Cardiac muscle cell (in vitro differentiated cells and primary cell): ENCODE measurements at places on chromosomes 1 and 21.

DNA sequence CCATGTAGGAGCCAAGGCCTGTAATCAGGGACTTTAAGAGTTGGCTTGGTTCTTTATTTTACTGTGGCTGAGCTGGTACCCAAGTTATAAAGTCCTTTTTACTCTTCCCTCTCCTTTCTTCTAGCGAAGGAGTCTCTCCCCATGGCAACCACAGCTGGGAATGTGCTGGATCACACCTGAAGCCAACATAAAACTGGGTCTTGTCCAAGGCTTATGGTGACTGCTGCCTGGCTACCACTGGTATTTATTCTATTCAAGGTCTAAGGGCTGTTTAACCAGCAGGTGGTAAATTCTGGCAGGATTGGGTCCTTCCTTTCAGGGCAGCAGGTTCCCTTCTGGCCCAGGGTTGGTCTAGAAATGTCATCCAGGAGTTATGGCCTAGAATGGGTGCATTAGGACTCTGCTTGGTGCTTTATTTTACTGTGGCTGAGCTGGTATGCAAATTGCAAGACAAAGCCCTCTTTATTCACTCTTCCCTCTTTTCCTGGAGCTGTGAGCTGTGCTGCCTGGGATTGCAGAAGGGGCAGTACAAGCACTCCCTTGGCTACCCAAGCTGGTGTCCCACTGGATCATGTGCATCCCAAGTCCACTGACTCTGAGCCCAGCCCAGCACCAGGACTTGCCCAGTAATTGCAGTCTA, 26.6 kb downstream of the SLC22A15 start:
- DNase-seq: no peak

- DNase-seq: no peak
Measured at GRCh38 chr1:3986686-3987218, 86.7 kb upstream of the C1orf174 start.

DNA sequence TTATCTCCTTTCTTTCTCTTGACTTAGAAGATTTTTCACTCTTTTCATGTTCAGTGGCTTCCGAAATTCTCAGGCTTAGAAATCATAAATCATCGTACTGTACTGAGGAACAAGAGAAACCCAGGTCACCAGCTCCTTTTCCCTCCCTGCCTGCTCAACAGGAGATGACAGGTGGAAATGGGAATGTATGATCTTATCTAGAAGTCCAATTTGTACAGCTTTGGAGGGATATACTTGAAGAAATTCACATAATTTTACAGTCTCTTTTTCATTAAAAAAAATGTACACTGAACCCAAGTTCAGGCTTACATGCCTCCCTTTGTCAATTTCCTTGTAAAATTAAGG, 11.7 kb downstream of the EVA1C start:
- DNase-seq: no peak

DNA sequence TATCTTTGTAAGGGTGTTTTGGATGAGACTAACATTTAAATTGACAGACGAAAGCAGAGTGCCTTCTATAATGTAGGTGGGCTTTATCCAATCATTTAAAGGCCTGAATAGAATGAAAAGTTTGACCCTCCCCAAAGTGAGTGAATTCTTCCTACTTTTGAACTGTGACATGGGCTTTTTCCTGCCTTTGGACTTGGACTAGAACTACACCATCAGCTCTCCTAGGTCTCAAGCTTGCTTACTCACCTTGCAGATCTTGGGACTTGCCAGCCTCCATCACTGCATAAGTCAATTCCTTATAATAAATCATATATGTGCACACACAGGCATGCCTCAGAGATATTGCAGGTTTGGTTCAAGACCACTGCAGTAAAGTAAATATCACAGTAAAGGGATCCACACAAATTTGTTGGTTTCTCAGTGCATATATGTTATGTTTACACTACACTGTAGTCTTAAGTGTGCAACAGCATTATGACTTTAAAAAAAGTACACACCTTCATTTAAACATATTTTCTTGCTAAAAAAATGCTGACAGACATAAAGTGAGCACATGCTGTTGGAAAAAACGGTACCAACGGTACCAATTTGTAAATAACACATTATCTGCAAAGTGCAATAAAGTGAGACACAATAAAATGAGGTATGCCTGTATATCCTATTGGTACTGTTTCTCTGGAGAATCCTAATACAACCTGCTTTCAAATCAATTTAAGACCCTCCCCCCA, 51.6 kb upstream of the ATF3 start:
- no peak for DNase-seq

GRCh38 chr1:35406103-35406502, 137.6 kb downstream of the ZMYM4 start:
- no peak for DNase-seq
